ENCODE measurements at places on chromosomes 1 and 21. TPM values are rescaled to one million over a fixed set of nuclear protein-coding genes. Genes with fewer than 3 reads are reported as not detected.

Gene SAMD13
- total RNA-seq, result not detected

- peaks cover 34% of the 10 kb centered on the region for H3K4me1 ChIP-seq
- no peaks in the 10 kb centered on the region for H3K27me3 ChIP-seq
- peak overlapping the region; percentile 85 for H3K4me3 ChIP-seq
- no peaks in the 10 kb centered on the region for H3K36me3 ChIP-seq
Measured at GRCh38 chr1:204409836-204410687, 1.6 kb downstream of the PPP1R15B start.

Gene MOB3C
- total RNA-seq, result 22.3 TPM

GRCh38 chr1:89064632-89065031 lies 376 bp downstream of the GBP1 start:
- peak overlapping the region; percentile 79 for H3K27ac ChIP-seq
- DNase-seq, result no peak
- H3K36me3 ChIP-seq, result no peaks in the 10 kb centered on the region

DNA sequence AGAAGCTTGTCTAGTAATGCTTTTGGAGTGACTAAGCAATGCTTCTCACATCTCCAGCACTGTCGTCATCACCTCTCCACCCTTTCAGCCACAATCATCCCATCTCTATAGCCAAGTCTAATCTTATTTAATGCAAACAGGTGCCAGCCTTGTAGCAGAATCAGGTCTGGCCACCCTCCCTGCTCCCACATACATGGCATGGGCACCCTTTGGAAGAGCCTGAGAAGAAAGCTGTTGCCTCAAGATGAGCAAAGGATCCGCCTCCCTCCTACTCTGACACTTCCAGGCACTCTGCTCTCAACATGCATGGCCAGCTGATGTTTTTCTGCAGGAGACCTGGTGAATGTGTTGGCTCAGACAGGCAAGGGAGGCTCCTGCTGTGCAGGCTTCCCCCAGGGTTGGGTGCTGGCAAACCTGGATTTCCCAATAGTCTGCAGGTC lies 113.1 kb upstream of the GRIK3 start:
- no peak for DNase-seq
- H3K27ac ChIP-seq, result no peak overlapping the region
- H3K4me1 ChIP-seq, result no peaks in the 10 kb centered on the region
- H3K36me3 ChIP-seq, result no peaks in the 10 kb centered on the region
- H3K27me3 ChIP-seq, result no peaks in the 10 kb centered on the region
- no peak overlapping the region for H3K4me3 ChIP-seq

Gene CCT3
- 116 TPM for total RNA-seq

Gene TTC34
- total RNA-seq, result 0.84 TPM

DNA sequence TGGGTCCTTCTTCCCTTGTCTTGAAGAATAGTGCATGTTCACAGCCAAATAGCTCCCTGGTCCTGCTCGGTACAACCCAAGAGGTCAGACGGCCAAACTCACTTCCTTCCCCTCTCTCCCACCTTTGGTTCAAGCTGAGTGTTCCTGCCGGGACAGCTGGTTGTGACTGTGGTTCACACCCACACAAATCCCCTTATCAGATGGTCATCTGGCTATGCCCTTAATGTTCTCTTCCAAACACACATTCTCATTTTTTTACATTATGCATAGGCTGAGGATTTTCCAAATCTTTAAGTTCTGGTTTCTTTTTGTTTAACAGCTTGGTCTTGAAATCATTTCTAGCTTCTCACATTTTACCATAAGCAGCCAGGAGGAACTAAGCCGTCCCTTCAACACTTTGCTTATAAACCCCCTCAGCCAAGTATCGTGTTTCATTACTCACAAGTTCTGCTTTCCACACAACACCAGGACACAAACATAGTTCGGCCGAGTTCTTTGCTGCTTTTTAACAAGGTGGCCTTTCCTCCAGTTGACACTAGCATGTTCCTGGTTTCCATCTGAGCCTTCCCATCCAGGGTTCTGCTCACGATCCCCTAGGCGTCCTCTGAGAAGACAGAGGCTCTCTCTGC lies 19.7 kb upstream of the TSPEAR start:
- no peaks in the 10 kb centered on the region for H3K4me1 ChIP-seq
- no peak for DNase-seq
- no peak overlapping the region for H3K27ac ChIP-seq
- H3K27me3 ChIP-seq, result no peaks in the 10 kb centered on the region
